ENCODE measurements at places on chromosomes 2 and 18.

- DNase-seq: no peak
These were observed 111.3 kb downstream of the CPS1 start for GRCh38 chr2:210667711-210668110.

- DNase-seq: no peak
These were observed 1.5 kb downstream of the TTC32 start for GRCh38 chr2:19899985-19900930.

DNA sequence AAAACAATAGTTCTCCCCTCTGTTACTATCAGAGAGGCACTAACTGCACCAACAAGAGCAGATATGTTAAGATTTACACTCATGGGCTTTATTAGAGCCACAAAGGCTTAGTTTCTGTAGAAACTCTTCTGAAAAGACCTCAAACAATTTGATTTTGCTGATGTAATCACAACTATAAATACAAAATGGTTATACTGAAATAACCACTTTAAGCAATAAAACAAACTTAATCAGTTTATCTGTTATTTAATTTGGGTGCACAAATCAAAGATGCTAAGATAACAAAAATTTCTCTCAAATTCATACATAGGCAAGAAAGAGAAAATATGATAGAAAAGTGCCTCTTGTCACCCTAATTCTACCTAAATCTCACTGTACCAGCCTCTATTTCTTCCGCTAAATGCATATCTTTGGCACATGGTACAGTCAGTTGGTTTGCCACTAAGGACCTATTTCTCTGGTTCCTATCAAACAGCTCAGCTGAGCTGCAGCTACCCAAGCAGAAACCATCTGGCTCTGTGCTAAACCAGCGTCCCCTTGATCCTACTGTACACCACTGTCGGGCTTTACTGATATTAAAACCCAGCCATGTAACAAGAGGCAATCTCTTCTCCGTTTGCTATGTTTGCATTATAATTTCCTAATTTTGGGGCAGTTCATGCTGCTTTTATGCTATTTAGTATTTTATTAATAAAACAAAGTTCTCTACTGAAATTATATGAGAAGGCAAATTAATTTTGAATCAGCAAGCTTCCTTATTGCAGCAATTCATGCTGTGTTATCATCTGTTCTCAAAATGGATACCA lies 60.1 kb downstream of the CWC22 start:
- DNase-seq: no peak

GRCh38 chr2:168500516-168500915 lies 44.4 kb downstream of the CERS6 start:
- DNase-seq: no peak

- no peak for DNase-seq
These were observed 2.2 kb upstream of the NRP2 start for GRCh38 chr2:205680067-205680466.

- DNase-seq: no peak
These were observed 108.8 kb upstream of the FOSL2 start for GRCh38 chr2:28283861-28284260.

DNA sequence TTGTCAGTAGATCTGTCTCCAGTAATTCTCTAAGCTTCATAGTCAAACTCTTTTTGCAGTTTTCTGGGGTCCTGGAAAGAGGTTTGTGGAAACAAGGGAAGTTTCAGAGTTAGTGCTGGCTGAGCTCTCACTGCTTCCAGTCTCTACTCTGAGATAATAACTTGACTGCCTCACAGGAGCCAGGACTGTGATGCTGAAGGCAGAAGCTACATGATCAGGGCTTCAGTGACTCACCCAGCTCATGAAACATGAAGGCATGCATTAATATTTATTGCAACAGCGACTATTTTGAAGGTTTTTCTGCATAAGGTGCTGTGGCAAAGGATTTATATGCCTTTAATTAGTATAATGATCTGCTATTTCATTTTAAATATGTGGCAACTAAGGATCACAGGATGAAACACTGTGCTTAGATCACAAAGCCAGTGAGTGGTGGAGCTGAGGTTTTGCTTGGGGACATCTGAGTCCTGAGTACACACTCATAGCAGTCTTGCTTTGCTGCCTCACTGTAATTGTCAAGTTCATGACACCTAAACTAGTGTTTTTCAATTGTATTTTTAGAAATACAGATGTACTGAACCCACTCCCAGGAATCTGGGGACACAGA lies 448.4 kb upstream of the GCFC2 start:
- no peak for DNase-seq

- peak; percentile 60 for DNase-seq
These were observed at the start of gene RAB31 for GRCh38 chr18:9708057-9708433. TSS of gene RAB31 (plus strand) at chr18:9708301. CDS start at chr18:9708406, 105 bp downstream.

DNA sequence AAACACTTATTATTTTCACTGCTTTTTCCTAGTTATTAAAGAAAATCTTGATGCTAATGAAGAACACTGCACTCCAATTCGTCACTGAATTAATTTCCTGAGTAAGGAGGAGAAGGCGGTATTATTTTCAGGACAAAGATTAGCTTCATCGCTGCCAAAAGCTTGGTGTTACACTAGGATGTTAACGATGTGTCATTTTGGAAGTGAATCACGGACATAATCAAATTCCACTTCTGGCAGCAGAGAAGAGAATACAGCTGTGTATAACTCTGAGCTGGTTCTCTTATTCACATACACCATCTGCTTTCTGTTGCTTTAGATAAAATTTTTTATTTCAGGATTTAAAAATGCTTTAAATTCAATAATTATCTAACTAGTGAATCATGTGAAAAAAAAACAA lies 74.1 kb downstream of the SCG2 start:
- DNase-seq: no peak

DNA sequence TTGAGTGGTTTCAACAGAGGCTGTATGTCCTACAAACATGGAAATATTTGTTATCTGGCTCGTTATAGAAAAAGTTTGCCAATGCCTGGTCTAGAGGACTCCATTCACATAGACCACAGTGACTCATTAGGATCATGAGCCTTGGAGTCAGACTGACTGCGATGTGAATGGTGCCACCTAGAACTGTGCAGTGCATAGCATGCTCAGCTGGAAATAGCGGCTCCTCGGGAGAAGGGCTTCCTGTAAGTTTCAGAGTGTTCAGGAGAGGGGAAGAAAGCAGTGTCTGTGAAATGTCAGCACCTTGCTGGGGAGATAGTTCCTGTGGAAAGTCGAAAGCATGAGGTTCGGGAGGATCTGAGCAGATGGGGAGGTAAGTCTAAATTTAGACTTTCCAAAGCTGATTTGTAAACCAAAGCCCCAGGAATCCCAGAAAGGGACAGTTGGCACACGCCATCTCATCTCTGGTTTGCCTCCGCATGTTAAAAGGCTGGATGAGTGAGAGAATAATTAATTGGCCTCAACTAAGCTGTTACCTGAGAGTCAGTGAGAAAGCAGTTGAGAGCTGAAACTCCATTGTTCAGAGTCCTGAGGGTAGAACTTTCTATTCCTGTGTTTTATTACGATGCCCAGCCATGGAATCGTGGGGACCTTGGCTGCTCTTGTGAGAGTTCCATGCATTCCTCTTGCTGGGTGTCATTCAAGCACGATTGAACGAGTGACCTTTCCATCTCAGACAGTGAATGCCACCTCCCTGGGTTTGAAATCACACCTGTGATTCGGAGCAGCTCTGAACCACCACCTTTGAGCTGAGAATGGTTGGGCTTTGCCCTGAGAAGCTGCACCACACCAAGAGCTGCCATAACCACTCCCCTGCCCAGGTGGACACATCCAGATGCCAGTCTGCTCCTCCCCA lies 99.5 kb downstream of the MAPK4 start:
- peak; percentile 58 for DNase-seq
